Right atrium auricular region (tissue), 2 donors: ENCODE measurements at places on chromosomes 1 and 21.

DNA sequence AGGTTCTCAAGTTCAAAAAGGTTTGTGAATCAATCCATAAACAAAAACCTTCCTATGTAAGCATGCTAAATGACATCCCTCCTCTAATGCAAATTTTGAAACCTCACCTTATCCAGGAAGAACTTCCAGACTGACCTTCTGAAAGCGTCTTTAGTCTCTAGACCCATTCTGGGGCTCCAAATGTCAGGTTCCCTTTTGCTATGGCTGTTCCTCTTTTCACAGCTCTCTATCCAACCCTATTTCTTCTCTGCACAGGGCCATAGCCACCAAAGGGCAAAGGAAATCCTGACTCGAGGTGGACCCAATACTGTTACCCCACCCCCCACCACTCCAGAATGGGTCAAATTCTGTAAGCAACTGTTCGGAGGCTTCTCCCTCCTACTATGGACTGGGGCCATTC, 3.4 kb downstream of the ATP1A4 start:
- H3K4me1 ChIP-seq = no peaks in the 10 kb centered on the region
- no peak for DNase-seq
- H3K36me3 ChIP-seq = no peaks in the 10 kb centered on the region

GRCh38 chr21:44529503-44530125, 10.4 kb downstream of the KRTAP10-1 start:
- H3K27ac ChIP-seq = no peak overlapping the region
- H3K4me3 ChIP-seq = no peak overlapping the region
- H3K4me1 ChIP-seq = no peaks in the 10 kb centered on the region
- DNase-seq = no peak

DNA sequence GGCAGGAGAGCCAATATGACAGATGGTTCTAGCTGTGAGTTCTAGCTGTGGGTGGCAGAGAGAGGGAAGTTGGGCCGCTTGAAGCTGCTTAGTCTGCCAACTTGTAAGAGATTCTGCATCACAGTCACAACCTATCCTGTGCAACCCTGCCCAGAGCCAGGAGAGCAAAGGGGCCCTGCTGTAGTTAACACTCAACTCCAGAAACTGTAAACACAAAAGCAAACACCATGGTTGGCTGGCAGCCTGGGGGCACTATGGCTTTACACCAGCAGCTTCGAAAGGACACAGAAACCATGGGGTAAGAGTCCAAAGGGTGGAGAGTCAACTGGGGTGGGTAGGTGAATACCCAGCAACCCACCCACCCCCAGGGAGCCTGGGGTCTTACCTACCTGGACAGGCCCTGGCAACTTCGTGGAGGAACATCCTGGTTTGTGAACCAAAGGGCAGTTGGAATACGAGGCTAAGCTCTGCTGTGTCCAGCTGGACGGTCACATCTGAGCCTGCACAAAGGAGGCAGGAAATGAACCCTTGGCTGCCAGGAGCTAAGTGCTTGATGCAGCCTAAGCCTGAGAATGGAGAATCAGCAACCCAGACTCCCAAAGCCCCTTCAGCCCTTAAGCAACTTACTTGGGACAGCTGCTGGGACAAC, 6.4 kb downstream of the INPP5B start:
- no peaks in the 10 kb centered on the region for H3K4me1 ChIP-seq
- H3K4me3 ChIP-seq = no peak overlapping the region
- DNase-seq = no peak

GRCh38 chr1:162412002-162412401, at the start of gene SH2D1B:
TSS of gene SH2D1B (minus strand) at chr1:162412136. CDS start at chr1:162412016, 120 bp downstream.
- no peak within 1 kb of the TSS for H3K27ac ChIP-seq
- no peaks in the 10 kb centered on the region for H3K4me1 ChIP-seq
- no peaks in the 10 kb centered on the region for H3K36me3 ChIP-seq

DNA sequence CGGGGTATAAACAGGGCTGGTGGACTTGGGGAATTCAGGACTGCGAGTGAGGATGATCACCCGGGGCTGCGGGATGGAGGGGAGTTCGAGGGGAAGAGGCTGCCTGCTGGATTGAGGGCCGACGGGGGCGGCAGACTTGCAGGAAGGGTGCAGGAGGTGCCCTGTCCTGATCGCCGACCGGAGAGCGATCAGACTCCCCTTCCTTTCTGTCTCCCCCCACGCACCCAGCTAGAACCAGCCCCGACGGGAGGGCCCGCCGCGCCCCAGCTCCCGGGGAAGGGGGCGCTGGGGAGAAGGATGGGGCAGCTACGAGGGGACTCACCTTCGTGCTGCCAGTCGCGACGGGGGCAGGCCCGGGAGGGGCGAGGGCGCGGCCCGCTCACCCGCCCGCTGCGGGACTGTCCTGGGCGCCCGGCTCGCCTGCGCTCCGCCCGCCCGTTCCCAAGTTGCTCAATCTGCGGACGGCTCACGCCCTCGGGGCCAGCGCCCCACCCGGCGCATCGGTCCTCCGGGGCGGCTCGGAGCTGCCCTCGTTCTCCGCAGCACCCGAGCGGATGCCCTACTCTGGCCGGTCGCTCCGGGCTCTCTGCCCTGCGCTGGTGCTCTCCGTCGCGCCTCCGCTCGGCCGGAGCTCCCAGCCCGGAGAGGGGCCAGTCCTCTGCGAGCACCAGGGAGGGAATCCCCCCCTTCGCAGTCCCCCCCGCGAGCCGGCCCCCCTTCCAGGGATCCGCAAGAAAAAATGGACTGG, at the start of gene RSPO1:
Gene RSPO1, minus strand, starts transcription at position 649 of the 748 bp plus-strand sequence. CDS start 5,231 bp downstream, outside the sequence.
- no peak for DNase-seq
- peaks cover 25% of the 10 kb centered on the region for H3K27me3 ChIP-seq
- no peak within 1 kb of the TSS for H3K27ac ChIP-seq
- H3K4me1 ChIP-seq = no peaks in the 10 kb centered on the region
- H3K36me3 ChIP-seq = no peaks in the 10 kb centered on the region
- H3K4me3 ChIP-seq = no peak within 1 kb of the TSS

- no peak for DNase-seq
- H3K36me3 ChIP-seq = no peaks in the 10 kb centered on the region
- H3K4me3 ChIP-seq = no peak overlapping the region
- peaks cover 14% of the 10 kb centered on the region for H3K4me1 ChIP-seq
- no peaks in the 10 kb centered on the region for H3K27me3 ChIP-seq
- H3K27ac ChIP-seq = no peak overlapping the region
Observed at GRCh38 chr1:59432531-59433439, 135.9 kb downstream of the FGGY start.

GRCh38 chr1:84698151-84699110, 8.2 kb upstream of the SSX2IP start:
- no peaks in the 10 kb centered on the region for H3K36me3 ChIP-seq
- DNase-seq = no peak
- peak overlapping the region; percentile 22 for H3K27ac ChIP-seq
- H3K4me3 ChIP-seq = no peak overlapping the region
- no peaks in the 10 kb centered on the region for H3K27me3 ChIP-seq
- H3K4me1 ChIP-seq = peaks cover 28% of the 10 kb centered on the region

DNA sequence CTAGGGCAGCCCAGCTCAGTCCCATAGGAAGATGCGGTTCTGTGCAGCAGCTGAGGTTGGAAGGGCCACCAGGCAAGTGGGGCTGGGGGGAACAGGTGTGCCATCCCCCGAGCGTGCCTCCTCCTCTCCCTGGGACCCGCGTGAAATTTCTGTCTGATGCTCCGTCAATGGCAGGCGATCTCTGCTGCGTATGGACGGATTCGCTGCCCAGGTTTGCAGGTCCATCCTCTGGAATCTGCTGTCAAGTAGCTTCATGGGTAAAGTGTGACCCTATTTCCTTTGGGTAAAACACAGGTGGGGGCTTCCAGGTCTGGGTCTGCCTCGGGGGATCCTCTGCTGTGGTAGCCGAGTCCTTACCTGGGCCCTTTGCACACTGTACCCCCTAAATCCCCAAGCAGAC, 114.6 kb upstream of the ARHGEF16 start:
- no peak for DNase-seq
- H3K27ac ChIP-seq = no peak overlapping the region
- H3K36me3 ChIP-seq = no peaks in the 10 kb centered on the region
- no peaks in the 10 kb centered on the region for H3K4me1 ChIP-seq
- no peaks in the 10 kb centered on the region for H3K27me3 ChIP-seq
- H3K4me3 ChIP-seq = no peak overlapping the region

- no peaks in the 10 kb centered on the region for H3K36me3 ChIP-seq
- no peaks in the 10 kb centered on the region for H3K27me3 ChIP-seq
- H3K4me1 ChIP-seq = no peaks in the 10 kb centered on the region
- DNase-seq = no peak
Observed at GRCh38 chr1:3329640-3330281, 124.7 kb upstream of the ARHGEF16 start.

GRCh38 chr1:116983112-116983511, 18.4 kb upstream of the CD101 start:
- no peaks in the 10 kb centered on the region for H3K4me1 ChIP-seq
- no peak for DNase-seq
- H3K27me3 ChIP-seq = no peaks in the 10 kb centered on the region
- no peak overlapping the region for H3K4me3 ChIP-seq
- peaks cover 13% of the 10 kb centered on the region for H3K36me3 ChIP-seq

DNA sequence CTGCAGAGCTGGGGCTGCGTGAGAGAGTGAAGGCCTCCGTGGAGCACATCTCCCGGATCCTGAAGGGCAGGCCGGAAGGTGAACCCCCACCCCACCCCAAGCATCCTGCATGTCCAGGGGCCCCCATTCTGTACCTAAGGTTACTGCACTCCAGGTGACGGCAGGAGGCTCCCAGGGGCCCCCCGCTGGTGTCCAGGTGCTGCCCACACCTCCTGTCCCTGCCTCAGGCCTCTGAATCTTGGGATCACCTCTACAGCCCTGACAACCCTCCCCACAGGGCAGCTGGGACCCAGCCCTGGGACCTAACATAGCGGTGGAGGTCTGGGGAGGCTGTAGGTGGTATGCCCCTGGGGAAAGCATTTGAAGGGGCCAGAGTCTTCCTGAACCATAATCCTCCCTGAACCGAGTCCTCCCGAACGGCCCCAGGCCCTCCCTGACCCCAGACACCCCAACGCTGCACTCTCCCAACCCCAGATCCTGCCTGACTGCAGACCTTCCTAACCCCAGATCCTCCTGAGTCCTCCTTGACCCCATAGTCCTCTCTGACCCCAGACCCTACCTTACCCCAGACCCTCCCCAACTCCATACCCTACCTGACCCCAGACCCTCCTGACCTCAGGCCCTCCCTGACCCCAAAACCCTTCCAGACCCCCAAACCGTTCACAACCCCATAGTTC, 33.5 kb downstream of the TRIM11 start:
- peak overlapping the region; percentile 92 for H3K27ac ChIP-seq
- H3K36me3 ChIP-seq = peaks cover 30% of the 10 kb centered on the region
- peaks cover 4% of the 10 kb centered on the region for H3K4me1 ChIP-seq
- H3K27me3 ChIP-seq = no peaks in the 10 kb centered on the region
- DNase-seq = no peak

DNA sequence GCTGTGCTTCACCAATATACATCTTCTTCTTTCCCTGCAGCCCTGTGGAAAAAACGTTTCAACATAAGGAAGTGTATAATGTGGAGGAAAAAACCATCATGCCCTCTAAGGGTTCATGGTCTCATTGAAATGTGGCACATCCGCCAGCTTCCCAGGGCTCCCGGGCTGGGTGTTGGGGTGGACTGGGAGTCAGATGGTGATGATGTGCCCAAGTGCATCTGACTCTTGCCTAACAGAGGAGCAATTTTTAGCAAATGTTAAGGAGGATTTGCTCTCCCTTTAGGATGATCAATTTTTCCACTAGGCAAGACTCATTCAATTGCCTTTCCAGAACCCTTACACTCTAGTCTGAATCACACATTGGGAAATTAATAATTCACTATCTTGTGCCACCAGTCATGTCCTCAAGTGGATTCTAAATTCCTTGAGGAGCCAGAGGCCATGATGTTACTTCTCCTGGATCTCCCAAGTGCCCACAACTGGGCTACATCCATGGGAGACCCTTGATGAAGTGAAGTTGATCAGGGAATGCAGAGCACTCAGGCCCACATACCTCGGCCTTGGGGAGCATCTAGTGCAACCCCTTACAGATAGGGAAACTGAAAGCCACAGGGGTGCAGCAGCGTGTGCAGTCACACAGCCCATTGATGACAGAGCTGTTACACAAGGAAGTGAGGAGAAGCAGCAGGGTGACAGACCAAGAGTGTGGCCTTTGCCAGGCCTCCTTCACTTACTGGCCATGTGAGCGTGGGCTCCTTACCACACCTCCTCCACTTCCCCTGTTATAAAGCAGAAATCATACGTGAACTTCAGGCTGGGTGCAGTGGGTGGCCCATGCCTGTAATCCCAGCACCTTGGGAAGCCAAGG, 100.0 kb upstream of the SLC44A3 start:
- no peaks in the 10 kb centered on the region for H3K27me3 ChIP-seq
- no peak overlapping the region for H3K27ac ChIP-seq
- H3K4me3 ChIP-seq = no peak overlapping the region

DNA sequence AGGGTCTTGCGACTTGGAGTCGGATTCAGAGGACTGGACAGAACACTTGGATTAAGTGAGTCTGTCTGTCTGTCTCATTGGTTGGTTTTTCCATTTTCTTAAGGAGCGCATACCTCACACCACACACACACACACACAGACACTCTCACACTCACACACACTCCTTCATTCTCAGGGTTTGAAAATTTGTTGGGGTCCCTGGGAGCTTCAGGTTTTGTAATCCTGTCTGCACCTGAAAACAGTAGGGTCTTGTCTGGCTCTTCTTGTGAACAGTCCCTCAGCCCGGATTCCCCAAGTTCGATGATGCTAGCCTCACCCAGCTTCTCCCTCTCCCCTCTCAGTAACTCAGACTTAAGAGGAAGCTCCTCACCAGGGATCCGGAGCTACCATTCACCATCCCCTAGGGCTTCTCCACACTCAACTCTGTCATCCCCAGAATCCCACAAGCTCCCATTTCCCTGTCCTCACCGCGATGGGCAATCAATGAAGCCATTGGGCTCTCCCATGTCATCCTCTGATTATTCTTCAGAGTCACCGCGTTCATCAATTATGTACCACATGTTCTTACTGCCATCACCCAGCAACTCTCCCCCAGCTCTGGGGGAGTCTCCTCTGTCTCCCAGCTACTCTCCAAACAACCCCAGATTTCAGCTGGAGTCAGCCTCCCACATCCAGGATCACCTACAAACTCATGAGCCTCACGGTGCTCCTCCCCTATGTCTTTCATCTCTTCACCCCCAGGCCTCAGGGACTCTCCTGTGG, 1530.9 kb upstream of the TPTE start:
- H3K27me3 ChIP-seq = no peaks in the 10 kb centered on the region
- H3K27ac ChIP-seq = no peak overlapping the region
- H3K36me3 ChIP-seq = no peaks in the 10 kb centered on the region
- no peak overlapping the region for H3K4me3 ChIP-seq

GRCh38 chr1:162919034-162919433, 58.1 kb upstream of the CCDC190 start:
- no peak for DNase-seq
- H3K27me3 ChIP-seq = no peaks in the 10 kb centered on the region
- H3K4me1 ChIP-seq = no peaks in the 10 kb centered on the region
- H3K36me3 ChIP-seq = no peaks in the 10 kb centered on the region
- H3K27ac ChIP-seq = no peak overlapping the region

GRCh38 chr1:214551436-214552173, at the start of gene PTPN14:
TSS of gene PTPN14 (minus strand) at chr1:214551602. CDS start at chr1:214464803, 86,799 bp downstream.
- H3K27me3 ChIP-seq = no peaks in the 10 kb centered on the region
- peak within 1 kb of the TSS; percentile 74 for H3K4me3 ChIP-seq
- H3K27ac ChIP-seq = peak within 1 kb of the TSS; percentile 97
- H3K36me3 ChIP-seq = no peaks in the 10 kb centered on the region

- H3K27me3 ChIP-seq = no peaks in the 10 kb centered on the region
- H3K27ac ChIP-seq = no peak overlapping the region
- H3K4me3 ChIP-seq = no peak overlapping the region
- H3K36me3 ChIP-seq = no peaks in the 10 kb centered on the region
- H3K4me1 ChIP-seq = peaks cover 6% of the 10 kb centered on the region
- DNase-seq = no peak
Observed at GRCh38 chr1:239382666-239383065, 3.7 kb upstream of the CHRM3 start.

GRCh38 chr1:193458628-193459027, 272.2 kb upstream of the B3GALT2 start:
- H3K27ac ChIP-seq = no peak overlapping the region
- H3K4me1 ChIP-seq = no peaks in the 10 kb centered on the region
- no peak overlapping the region for H3K4me3 ChIP-seq
- no peaks in the 10 kb centered on the region for H3K36me3 ChIP-seq
- no peak for DNase-seq
- H3K27me3 ChIP-seq = no peaks in the 10 kb centered on the region
